ENCODE measurements at places on chromosomes 13 and 19.
A peak's percentile ranks its signal among the peaks of the same experiment; 100 is the strongest.

- DNase-seq: no peak
Measured at GRCh38 chr19:13097033-13097462, 5.6 kb downstream of the LYL1 start.

DNA sequence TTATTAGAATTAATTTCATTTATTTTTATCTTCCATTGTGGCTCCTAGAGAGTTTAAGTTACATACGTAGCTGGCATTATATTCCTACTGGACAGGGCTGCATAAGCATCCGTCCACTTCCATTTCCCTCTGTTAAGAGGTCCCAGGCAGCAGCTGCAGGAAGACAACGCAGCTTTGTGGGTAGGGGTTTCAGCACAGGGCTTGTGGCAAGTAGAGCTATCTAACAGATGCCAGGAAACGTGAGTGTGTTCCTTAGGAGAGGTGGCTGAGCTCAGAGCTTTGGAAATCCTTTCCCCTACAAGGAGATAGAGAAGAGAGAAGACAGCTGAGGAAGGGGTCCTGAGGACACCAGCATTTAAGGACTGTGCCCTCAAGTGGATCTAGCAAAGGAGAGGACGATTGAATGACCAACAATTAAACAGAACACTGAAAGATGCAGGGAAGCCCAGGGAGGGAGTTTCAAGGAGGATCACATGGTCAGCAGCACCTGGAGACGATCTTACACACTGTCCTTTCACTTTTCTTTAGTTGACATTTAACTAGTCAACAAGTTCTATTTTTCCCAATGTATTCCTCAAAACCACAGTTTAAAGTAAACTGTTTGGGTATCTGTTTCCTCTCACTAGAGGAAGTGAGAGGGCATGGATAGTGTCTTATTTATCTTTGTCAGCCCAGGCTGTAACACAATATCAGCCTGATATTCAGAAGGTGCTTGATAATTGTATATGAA lies 2.3 kb upstream of the N4BP2L1 start:
- no peak for DNase-seq

GRCh38 chr13:26742691-26743358 lies 17.8 kb downstream of the GPR12 start:
- no peak for DNase-seq

GRCh38 chr13:34421347-34421719 lies 520.7 kb upstream of the NBEA start:
- no peak for DNase-seq

DNA sequence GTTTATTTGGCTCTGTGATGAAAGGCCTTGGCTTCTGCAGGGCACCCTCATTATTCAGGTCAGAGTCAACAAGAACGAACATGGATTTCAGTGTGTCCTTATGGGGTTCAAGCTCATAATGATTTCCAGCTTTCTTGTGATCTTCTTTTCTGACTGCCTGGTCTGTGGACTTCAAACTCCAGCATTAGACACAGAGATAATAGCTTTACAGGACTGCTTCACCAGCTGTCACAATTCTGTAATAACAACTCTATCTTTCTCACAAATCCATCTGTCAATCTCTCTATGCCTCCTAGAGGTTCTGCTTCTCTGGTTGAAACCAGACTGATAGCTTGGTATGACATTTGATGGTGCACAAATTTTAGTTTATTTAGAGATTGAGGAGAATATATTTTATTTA lies 13.1 kb upstream of the SLITRK6 start:
- DNase-seq: no peak

GRCh38 chr19:13764821-13765394 lies 586 bp downstream of the MRI1 start:
- DNase-seq: no peak

DNA sequence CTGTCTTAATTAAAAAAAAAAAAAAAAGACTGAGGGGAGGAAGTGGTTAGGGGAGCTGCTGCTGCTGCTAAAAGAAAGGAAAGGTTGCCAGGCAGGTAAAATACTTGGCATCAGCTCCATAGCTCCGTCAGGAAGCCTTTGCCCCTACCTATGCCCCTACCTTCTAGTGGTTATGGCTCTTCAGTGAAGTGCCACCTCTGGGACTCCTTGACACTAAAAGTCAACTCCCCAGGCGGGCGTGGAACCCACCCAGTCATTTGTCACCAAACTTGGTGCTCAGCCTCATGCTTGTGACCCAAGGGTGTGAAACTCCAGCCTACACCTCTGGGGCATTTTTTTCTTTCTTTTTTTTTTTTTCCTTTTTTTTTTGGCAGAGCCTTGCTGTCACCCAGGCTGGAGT lies 4.9 kb upstream of the NECTIN2 start:
- no peak for DNase-seq

GRCh38 chr13:81597101-81597500 lies 1256.2 kb upstream of the SPRY2 start:
- no peak for DNase-seq

DNA sequence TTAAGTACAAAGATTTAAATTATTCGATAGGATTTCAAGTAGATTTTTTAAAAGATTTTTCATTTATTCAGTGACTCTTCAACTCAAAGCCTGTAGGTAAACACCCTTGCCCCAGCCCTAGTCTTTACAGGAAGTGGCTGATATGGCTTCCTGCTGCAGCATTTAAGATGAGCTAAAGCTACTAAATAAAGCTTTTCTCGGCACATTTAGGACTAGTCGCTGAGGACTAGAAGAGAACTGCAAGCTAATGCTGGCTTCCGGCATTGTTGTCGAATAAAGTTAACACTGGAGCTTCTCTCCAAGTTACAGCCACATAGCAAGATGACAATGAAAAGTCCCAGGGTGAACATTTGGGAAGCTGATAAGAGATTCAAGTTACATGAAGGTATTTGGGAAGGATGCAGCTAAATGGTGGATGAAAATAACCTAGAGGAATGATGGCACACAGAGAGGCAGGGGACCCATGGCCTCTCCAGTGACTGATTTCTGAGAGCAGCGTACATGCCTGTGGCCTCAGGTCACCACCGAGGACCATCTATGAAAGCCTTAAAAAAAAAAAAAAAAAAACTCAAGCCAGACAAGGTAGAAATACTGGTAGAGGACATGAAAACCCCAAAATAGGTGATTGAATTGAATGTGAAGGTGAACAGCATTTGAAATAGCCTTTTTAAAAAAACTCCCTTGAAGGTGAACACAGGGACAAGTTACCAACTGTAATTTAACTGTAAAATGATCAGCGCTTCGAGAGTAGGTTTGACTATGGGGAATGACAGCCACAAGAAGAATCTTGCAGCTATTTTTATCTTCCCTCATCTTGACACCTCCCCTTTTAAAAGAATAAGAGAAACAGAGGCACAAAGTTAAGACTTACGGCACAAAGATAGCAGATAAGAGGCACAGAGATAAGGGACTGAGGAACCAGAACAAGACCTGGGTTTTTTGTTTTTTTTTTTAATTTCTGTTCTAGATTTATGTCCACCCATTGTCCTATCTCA lies 155.4 kb downstream of the DCT start:
- DNase-seq: peak; percentile 1

DNA sequence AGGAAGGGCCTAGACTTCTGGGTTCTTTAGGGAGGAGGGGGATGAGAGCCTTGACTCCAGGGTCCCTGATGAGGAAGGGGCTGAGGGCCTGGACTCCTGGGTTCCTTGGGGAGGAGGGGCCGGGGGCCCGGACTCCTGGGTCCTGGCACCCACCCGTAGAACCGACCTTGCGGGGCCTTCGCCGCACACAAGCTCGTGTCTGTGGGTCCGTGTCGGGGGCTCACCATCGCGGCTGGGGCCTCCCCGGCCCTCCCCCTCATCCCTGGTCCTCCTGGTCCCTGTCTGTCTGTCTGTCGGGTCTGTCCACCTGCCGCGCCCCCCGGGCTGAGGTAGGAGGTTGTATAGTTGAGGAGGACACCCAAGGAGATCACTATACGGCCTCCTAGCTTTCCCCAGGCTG lies 662 bp upstream of the SPACA6 start:
- DNase-seq: no peak

GRCh38 chr19:14554382-14554812 lies 17.5 kb downstream of the NDUFB7 start:
- no peak for DNase-seq

GRCh38 chr13:55554741-55555140 lies 1586.0 kb upstream of the PRR20A start:
- no peak for DNase-seq

GRCh38 chr13:56653043-56653442 lies 487.7 kb upstream of the PRR20A start:
- DNase-seq: no peak

DNA sequence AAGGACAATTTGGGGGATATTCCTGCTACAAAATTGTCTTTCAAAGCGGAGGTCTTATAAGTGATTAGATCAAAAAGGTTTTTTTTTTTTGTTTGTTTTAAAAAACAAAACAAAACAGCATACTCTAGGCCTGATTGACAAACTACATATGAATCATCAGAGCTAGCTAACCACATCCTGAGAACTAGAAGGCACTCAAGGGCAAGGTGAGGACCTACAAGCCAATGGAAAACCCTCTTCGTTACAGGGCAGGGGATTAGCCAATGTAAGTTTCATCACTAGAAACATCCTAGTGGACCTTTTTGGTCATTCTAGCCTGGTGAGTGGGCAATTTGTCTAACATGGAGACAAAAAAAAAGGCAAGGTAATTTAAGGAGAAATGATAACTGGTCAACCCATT lies 428.6 kb downstream of the RFC3 start:
- no peak for DNase-seq

DNA sequence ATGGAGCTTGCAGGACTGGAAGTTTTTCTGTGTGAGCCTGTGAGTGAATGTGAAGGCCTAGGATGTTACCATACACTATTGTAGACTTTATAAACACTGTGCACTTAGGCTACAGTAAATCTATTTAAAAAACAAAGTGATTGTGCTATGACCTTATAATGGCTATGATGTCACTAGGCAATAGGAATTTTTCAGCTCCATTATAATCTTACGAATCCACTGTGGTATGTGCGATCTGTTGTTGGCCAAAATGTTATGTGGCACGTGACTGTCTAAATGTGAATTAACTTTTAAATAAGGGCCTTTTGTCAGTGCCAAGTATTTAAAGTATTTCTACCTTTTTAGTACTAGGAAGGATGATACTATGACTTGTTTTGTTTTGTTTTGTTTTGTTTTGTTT lies 54.9 kb downstream of the DPY19L3 start:
- no peak for DNase-seq

DNA sequence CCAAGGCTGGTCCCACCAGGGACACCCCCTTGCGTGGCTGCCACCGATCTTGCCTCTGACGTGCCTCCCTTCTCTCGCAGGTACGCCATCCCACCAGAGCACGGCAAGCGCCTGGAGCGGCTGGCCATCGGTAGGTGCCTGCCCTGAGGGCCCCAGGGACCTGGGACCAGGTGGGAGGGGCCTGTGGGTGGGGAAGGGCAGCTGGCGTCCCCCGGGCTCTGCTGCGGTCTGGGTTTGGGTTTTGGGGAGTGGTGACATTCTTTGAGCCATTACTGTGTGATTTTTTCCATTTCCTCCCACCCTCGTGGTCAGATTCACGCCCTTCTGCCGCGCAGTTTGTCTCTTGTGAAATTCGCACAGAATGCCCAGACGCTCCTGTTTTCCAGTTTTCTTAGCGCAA lies 102.0 kb downstream of the KDM4B start:
- DNase-seq: no peak

GRCh38 chr13:21130116-21130515 lies 46.2 kb downstream of the SKA3 start:
- no peak for DNase-seq

- no peak for DNase-seq
Measured at GRCh38 chr13:110274687-110275086, 32.3 kb downstream of the COL4A1 start.

DNA sequence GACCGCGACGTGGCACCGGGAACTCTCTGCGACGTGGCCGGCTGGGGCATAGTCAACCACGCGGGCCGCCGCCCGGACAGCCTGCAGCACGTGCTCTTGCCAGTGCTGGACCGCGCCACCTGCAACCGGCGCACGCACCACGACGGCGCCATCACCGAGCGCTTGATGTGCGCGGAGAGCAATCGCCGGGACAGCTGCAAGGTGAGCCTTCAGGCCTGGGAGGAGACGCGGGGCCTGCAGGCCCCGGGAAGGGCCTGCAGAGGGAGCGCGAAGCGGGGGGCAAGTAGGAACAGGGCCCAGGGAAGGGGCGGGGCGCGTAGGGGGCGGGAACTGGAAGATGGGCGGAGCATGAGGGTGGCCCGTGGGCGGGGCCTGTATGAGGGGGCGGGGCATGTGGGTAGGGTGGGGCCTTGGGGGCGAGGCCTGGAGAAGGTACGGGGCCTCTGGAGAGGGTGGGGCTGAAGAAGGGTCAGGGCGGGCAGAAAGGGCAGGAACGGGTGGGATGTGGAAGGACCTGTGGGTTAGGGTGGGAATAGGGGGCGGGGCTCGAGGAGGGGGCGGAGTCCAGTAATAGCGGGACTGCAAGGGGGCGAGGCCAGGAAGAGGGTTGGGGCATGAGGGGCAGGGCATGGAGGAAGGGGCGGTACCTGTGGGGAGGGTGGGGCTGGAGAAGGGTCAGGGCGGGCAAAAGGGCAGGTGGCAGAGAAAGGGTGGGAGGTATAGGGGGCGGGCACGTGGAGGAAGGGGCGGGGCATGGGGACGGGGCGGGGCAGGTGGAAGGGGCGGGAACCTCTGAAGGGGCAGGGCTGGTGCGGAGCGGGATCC lies 2.5 kb downstream of the CFD start:
- DNase-seq: peak; percentile 44

DNA sequence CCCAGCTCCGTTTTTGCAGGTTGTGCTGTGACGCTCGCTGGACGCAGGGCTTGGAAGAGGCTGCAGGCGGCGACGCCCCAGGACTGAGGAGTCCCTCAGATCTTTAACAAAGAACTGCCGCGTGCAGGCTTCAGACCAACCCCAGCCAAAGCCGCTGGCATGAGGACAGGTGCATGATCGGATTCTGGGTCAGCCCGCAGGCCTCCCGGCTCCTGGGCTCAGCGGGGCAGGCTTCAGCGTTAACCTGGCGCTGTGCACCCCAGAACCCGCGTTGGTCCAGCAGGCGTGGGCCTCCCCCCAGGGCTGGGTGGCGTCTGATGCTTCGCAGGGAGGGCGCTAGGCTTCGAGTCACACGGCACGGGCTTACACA lies 920 bp upstream of the TIMM13 start:
- DNase-seq: no peak

DNA sequence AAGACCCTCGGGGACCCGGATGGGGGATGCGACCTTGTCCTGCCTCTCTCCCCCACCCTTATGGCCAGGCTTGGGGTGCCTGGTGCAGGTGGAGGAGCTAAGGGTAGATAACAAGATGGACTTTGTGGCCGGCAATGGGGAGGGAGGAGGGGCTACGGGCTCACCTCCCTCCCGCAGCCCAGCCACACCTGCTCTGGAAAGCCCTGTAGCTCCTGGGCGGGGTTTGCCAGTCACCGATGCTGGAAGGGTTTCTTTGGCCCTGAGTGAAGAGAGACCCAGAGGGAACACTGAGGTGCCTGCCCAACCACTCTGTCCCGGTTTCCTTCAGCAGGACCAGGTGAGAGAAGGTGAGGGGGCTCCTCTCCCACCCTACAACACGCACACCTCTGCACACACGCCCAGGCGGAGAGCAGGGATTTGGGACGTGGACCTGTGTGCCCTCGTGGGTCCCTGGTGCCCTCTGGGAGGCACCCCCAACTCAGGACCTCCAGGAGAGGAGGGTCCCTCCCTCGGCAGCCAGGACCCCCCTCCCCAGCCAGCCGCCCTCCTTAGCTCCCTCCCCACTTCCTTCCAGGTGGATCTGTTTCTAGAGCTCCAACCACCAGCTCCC lies at the start of gene FUT2:
Gene FUT2, plus strand, starts transcription at position 229 of the 610 bp plus-strand sequence. CDS start 6,986 bp downstream, outside the sequence.
- no peak for DNase-seq

- DNase-seq: no peak
Measured at GRCh38 chr13:33284916-33285315, 639 bp downstream of the STARD13 start.
